ENCODE measurements at places on chromosomes 12 and 14. TPM values are rescaled to one million over a fixed set of nuclear protein-coding genes. Genes with fewer than 3 reads are reported as not detected.

DNA sequence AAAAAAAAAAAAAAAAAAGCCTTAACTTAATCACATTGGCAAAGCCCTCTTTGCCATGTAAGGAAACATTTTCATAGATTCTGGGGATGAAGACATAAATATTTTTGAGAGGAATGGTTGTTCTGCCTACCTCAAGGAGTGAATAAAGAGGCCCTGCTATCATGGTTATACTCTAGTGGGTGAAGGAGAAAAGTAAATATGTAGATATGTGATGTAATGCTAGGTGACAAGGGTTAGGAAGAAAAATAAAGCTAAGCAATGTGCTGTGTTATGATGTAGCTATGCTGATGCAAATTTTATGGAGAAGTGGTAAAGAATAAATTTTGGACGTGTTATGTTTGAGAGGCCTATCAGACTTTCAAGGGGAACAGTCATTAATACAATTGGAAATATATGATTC, 80.1 kb upstream of the DUSP6 start:
- DNase-seq = no peak

- DNase-seq = no peak
Measured at GRCh38 chr14:99041820-99042174, 230.2 kb downstream of the BCL11B start.

- no peak for DNase-seq
Measured at GRCh38 chr14:63573581-63573980, 30.4 kb upstream of the PPP2R5E start.

The GPR84 gene
- total RNA-seq = 0.15 TPM

The SLC35F4 gene
- not detected for total RNA-seq

GRCh38 chr12:52241205-52241842, 8.3 kb downstream of the KRT7 start:
- DNase-seq = no peak

DNA sequence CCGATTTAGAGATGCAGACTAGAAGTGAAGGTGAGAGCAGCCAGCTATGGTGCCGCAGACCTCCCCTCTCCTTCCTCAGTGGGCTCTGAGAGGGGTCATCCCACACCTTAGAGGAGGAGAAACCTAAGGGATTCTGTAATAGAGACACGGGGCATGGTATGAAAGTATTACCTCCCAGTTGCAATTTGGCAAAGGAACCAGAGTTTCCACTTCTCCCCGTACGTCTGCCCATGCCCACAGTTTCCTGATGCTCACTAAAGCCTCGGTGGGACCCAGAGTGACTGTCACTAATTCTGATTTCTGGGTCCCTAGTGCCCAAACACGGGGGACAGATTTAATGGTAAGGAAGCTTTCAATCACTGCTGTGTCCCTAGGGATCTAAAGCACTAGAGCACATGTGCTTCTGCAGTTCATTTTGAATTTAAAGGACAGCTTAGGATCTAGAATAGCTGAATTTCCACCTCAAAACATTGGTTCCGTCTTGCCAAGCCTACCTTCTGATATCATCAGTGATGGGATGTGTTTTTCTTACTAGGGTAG, 44.1 kb downstream of the DAD1 start:
- DNase-seq = no peak

All from CD8-positive, alpha-beta memory T cell (primary cell).